ENCODE measurements at places on chromosomes 6 and 20. TPM values are rescaled to one million over a fixed set of nuclear protein-coding genes. Genes with fewer than 3 reads are reported as not detected.
A peak's percentile ranks its signal among the peaks of the same experiment; 100 is the strongest.

DNA sequence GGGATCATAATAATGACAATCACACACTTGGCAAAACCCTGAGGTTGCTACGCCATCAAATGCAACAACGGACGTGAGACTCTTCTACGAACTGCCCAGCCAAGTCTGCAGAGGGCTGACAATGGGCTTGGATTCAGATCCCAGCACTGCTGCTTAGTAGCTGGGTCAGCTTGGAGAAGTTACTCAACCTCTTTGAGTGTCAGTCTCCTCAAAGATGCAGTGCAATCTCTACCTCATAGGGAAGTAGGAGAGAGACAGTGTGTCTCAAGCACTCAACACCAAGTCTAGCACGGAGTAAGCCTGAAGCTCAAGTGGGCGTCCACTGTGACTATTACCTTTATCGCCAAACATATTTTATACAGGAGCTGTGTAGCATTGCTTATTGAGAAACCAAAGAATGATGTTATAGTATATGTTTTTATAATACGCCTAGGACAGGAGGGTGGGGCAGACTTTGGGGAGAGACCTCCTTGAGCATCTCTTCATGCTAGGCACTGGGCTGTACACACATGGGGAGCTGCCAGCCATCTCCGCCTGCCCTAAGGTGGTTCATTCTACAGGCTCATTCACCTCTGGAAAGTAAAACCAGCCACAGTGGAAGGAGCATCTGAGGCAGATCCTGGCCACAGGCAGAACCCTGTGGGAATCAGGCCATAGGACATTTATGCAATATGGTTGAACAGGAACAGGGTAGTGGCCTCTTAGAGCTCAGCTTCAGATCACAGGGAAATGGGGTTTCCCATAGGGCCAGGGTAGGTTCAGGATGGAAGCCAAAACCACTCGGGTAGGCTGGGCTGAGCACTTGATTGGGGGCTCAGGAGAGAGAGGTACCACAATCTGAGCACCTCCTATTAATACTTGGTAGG is 160.2 kb downstream of the MRPL14 start:
- H3K4me3 ChIP-seq, result no peak overlapping the region
- H3K27ac ChIP-seq, result no peak overlapping the region
- H3K27me3 ChIP-seq, result no peaks in the 10 kb centered on the region
- DNase-seq, result no peak
- no peaks in the 10 kb centered on the region for H3K4me1 ChIP-seq
- H3K36me3 ChIP-seq, result no peaks in the 10 kb centered on the region

The OR2B6 gene
- not detected for total RNA-seq

DNA sequence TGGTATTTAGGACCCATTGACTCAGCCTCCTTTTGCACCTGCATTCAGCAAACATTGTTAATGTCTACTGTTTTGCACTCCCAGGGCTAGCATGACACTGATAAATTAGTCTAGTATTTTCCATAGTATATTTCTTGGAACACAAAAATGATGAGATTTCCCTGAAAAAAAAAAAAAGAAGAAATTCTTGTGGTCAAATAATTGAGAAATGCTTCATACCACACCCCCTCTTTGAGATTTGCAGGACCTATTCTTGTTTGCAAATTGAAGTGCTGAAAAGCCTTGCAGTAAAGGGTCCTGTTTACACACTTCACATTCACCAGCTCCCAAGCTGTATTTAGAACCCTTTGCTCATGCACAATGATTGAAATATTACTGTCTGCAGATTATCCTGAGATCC is 36.3 kb upstream of the CLIC5 start:
- peaks cover 4% of the 10 kb centered on the region for H3K4me1 ChIP-seq
- DNase-seq, result no peak
- no peaks in the 10 kb centered on the region for H3K36me3 ChIP-seq
- H3K4me3 ChIP-seq, result no peak overlapping the region
- no peak overlapping the region for H3K27ac ChIP-seq
- H3K27me3 ChIP-seq, result no peaks in the 10 kb centered on the region

The DNAH8 gene
- total RNA-seq, result 0.36 TPM

DNA sequence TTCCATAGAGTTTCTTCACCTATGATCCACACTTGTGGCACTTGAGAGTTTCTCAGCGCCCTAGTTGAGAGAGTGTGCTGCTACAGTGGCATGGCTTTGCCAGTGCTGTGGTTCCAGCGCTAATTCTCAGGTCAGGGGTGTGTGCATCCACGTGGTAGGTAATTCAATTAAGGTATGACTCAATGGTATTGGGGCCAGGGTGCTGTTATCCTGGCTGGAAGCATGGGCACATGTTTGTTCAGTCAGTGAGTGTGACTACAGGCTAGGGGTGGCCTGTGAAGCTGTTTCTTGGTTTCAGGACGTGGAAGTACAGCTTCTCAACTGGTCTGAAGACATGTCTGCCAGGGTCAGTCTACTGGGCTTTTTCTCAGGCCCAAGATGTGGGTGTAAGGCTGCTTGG is 3.0 kb upstream of the SEMG2 start:
- H3K27me3 ChIP-seq, result peaks cover 9% of the 10 kb centered on the region
- H3K4me3 ChIP-seq, result no peak overlapping the region
- no peak overlapping the region for H3K27ac ChIP-seq
- no peaks in the 10 kb centered on the region for H3K36me3 ChIP-seq
- H3K4me1 ChIP-seq, result no peaks in the 10 kb centered on the region
- no peak for DNase-seq

The HLA-DMB gene
- 2.2 TPM for total RNA-seq

- H3K27ac ChIP-seq, result no peak overlapping the region
- no peaks in the 10 kb centered on the region for H3K27me3 ChIP-seq
- H3K4me3 ChIP-seq, result no peak overlapping the region
- H3K36me3 ChIP-seq, result no peaks in the 10 kb centered on the region
- DNase-seq, result no peak
These were observed 53.4 kb downstream of the FAM83B start for GRCh38 chr6:54899986-54900385.

The PHACTR3 gene
- total RNA-seq, result not detected

GRCh38 chr6:15770347-15771143 is 107.7 kb upstream of the DTNBP1 start:
- no peak overlapping the region for H3K27ac ChIP-seq
- no peak overlapping the region for H3K4me3 ChIP-seq
- no peaks in the 10 kb centered on the region for H3K36me3 ChIP-seq
- no peaks in the 10 kb centered on the region for H3K4me1 ChIP-seq
- H3K27me3 ChIP-seq, result no peaks in the 10 kb centered on the region

The SMOC2 gene
- 10.6 TPM for total RNA-seq

- H3K36me3 ChIP-seq, result no peaks in the 10 kb centered on the region
- no peaks in the 10 kb centered on the region for H3K27me3 ChIP-seq
- no peak overlapping the region for H3K27ac ChIP-seq
These were observed 144.9 kb downstream of the WDR27 start for GRCh38 chr6:169556758-169557548.

GRCh38 chr6:79152269-79152737 is 74.2 kb upstream of the PHIP start:
- H3K27ac ChIP-seq, result no peak overlapping the region
- H3K36me3 ChIP-seq, result no peaks in the 10 kb centered on the region
- H3K4me3 ChIP-seq, result no peak overlapping the region
- no peaks in the 10 kb centered on the region for H3K4me1 ChIP-seq
- no peak for DNase-seq

GRCh38 chr6:108606250-108606690 is 45.6 kb downstream of the FOXO3 start:
- H3K4me1 ChIP-seq, result peaks cover 20% of the 10 kb centered on the region
- H3K27me3 ChIP-seq, result no peaks in the 10 kb centered on the region
- no peak for DNase-seq
- no peak overlapping the region for H3K4me3 ChIP-seq
- H3K36me3 ChIP-seq, result no peaks in the 10 kb centered on the region

DNA sequence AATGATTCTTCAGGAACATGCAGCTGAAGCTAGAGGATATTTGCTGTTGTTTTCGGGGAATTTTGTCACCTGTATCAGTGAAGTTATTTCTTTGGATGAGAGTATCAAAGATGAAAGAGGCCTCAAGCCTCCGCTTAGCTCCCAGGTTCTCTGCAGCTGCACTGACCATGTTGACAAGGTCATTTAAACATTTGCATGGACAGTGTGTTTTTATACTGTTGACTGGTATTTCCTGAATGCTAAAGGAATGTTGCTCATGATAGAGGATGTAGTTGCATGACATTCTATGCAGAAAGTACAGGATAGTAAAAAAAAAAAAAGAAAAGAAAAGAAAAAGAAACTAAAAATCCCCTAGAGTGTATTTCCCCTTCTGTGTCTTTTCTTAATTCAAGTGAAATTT is 165.6 kb upstream of the LAMP5 start:
- no peak overlapping the region for H3K27ac ChIP-seq
- no peaks in the 10 kb centered on the region for H3K27me3 ChIP-seq
- peaks cover 1% of the 10 kb centered on the region for H3K36me3 ChIP-seq
- no peak for DNase-seq
- no peak overlapping the region for H3K4me3 ChIP-seq

DNA sequence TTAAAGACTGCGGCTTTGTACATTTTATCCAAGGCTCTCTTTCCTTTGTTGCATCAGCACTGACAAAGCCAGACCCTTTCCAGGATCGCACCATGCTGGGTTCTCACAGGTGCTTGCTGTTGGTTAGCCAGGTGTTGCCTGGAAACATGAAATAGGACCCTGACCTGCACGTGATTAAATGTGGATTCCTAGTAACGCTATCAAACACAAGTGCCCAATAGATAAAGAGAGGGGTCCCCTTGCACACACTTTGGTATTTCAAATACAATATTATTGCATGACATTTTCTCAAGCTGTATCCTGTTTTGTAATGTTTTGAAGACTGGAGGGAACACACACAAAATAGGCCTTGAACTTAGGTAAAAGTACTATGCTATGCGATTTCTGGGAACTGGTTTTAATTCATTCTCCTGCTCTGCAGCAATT is 73.3 kb downstream of the AKAP12 start:
- H3K27me3 ChIP-seq, result no peaks in the 10 kb centered on the region
- peak; percentile 35 for DNase-seq
- no peak overlapping the region for H3K27ac ChIP-seq
- no peak overlapping the region for H3K4me3 ChIP-seq

DNA sequence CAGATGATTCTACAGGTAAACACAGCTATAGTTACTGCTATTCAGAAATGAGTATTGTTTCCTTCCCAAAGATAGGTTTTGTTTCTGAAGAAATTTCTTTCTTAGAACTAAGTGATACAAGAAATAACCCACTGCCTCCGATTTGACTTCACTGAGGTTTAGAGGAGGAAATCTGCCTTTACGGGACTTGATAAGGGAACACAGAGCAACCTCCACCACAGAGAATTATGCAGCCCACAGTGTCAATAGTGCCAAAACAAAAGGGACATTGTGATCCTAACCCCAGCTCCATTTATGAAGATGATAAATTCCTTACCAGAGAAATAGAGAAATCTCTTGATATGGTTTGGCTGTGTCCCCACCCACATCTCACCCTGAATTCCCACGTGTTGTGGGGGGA is 164.6 kb downstream of the ZNF217 start:
- H3K36me3 ChIP-seq, result no peaks in the 10 kb centered on the region
- H3K27ac ChIP-seq, result no peak overlapping the region
- no peaks in the 10 kb centered on the region for H3K4me1 ChIP-seq

- H3K27ac ChIP-seq, result no peak overlapping the region
- no peaks in the 10 kb centered on the region for H3K4me1 ChIP-seq
- no peak for DNase-seq
- no peaks in the 10 kb centered on the region for H3K36me3 ChIP-seq
- peaks cover 20% of the 10 kb centered on the region for H3K27me3 ChIP-seq
These were observed 18.2 kb downstream of the MAS1 start for GRCh38 chr6:159908979-159909378.

- no peaks in the 10 kb centered on the region for H3K36me3 ChIP-seq
- DNase-seq, result peak; percentile 57
- peak overlapping the region; percentile 75 for H3K27ac ChIP-seq
- peak overlapping the region; percentile 55 for H3K4me3 ChIP-seq
These were observed 467.1 kb upstream of the HSF2 start for GRCh38 chr6:121932076-121932991.

GRCh38 chr6:7865781-7866180 is 44.8 kb downstream of the TXNDC5 start:
- H3K4me3 ChIP-seq, result no peak overlapping the region
- no peak for DNase-seq
- no peaks in the 10 kb centered on the region for H3K27me3 ChIP-seq
- no peak overlapping the region for H3K27ac ChIP-seq
- H3K4me1 ChIP-seq, result no peaks in the 10 kb centered on the region

- H3K36me3 ChIP-seq, result no peaks in the 10 kb centered on the region
- no peak overlapping the region for H3K27ac ChIP-seq
- H3K4me1 ChIP-seq, result no peaks in the 10 kb centered on the region
- no peak for DNase-seq
- no peaks in the 10 kb centered on the region for H3K27me3 ChIP-seq
These were observed 27.1 kb upstream of the FABP7 start for GRCh38 chr6:122752459-122752858.

DNA sequence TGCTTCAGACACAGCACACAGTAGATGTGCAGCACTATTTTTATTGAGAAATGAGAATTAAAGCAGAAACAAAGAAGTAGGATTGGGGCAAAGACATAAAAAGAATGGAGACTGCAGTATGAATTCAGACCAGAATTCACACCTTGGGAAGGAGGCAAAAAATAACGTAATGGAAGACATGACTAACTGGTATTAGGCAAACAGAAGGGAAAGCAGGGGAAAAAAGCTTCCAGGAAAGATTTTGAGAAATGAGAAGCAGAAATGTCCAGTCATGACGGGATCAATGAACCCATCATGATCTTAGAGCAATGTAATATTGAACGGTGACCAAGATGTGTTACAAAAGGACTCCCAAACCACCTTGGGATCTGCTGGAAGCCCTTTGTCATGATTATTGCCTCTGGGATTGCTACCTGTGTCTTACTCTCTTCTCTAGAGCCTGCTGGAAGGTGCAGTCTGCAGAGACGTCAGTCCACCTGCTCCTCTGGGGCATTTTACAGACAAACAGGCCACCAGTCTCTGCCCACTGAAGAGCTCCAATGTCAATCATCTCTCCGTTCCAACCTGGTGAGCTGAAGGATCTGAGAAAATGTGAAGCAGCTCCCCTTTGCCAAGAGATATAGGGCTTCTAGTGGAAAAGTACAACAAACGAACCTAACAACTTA is 8.7 kb downstream of the NUDT3 start:
- no peak overlapping the region for H3K4me3 ChIP-seq
- H3K4me1 ChIP-seq, result peaks cover 32% of the 10 kb centered on the region
- peak overlapping the region; percentile 84 for H3K27ac ChIP-seq
- no peak for DNase-seq
- H3K36me3 ChIP-seq, result no peaks in the 10 kb centered on the region

DNA sequence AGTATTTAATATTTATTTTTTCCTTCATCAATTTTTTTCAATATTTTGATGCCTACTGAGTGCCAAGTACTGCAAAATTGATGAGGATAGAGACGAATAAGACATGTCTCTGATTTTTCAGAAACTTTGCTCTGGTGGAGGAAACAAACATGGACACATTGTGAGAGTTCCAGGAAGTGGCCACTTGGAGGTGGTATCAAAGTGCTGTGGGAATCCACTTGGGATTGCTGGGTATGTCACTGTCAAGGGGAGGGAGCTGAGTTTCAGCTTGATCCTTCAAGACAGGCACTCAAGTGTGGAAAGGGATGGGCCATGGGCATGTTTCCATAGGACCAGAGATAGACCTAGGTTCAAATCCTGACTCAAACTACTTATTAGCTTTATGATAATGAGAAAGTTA is 24.5 kb upstream of the ABCC10 start:
- peaks cover 13% of the 10 kb centered on the region for H3K27me3 ChIP-seq
- no peaks in the 10 kb centered on the region for H3K4me1 ChIP-seq
- DNase-seq, result no peak

The MYLK2 gene
- total RNA-seq, result under 0.01 TPM

- no peaks in the 10 kb centered on the region for H3K4me1 ChIP-seq
- H3K36me3 ChIP-seq, result peaks cover 11% of the 10 kb centered on the region
- no peak overlapping the region for H3K4me3 ChIP-seq
- H3K27me3 ChIP-seq, result no peaks in the 10 kb centered on the region
- no peak overlapping the region for H3K27ac ChIP-seq
- no peak for DNase-seq
These were observed 104.0 kb downstream of the CD2AP start for GRCh38 chr6:47581591-47581990.

Data from osteoblast (primary cell).